ENCODE measurements at places on chromosomes 12 and 14.

DNA sequence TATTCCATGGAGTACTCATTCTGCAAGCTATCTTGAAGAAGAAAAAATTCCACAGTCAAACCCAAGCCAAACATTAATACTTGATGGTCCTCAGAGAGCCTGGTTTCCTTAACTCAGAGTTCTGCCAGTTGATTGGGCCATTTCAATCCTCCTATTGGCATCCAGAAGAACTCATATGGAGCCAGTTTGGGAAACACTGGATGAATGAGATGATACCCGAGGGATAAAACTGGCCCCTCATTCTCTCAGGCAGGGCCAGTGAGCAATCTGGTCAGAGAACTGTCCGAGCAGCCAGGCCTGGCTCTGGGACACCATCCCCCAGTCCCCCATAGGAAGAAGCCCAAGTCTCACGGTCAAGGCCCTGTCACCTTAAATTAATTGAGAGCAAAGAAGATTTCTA lies 48.8 kb downstream of the NUAK1 start:
- DNase-seq, result no peak

- peak; percentile 84 for DNase-seq
Measured at GRCh38 chr12:57865084-57865751, 18.7 kb upstream of the CTDSP2 start.

- no peak for DNase-seq
Measured at GRCh38 chr12:40170593-40170992, 54.2 kb upstream of the LRRK2 start.

DNA sequence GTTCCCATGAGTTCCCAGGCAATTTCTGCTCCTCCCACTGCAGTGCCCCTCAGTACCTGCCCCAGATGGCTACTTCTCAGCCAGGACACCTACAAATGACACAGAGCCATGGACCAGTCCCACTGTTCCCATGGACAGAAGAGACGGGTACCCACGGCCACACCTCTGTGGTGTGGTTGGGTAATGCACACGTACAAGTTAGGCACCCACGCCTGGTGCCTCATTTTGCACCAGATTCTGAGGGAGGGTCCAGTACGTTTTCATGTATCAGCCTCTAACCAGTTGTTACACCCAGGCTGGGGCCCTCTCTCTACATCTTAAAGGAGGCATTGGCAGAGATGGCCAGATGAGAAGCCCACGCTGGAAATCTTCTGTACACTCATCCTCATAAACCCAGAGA lies 114.0 kb downstream of the DICER1 start:
- no peak for DNase-seq

GRCh38 chr12:88810806-88811205 lies 230.5 kb upstream of the KITLG start:
- DNase-seq, result no peak

DNA sequence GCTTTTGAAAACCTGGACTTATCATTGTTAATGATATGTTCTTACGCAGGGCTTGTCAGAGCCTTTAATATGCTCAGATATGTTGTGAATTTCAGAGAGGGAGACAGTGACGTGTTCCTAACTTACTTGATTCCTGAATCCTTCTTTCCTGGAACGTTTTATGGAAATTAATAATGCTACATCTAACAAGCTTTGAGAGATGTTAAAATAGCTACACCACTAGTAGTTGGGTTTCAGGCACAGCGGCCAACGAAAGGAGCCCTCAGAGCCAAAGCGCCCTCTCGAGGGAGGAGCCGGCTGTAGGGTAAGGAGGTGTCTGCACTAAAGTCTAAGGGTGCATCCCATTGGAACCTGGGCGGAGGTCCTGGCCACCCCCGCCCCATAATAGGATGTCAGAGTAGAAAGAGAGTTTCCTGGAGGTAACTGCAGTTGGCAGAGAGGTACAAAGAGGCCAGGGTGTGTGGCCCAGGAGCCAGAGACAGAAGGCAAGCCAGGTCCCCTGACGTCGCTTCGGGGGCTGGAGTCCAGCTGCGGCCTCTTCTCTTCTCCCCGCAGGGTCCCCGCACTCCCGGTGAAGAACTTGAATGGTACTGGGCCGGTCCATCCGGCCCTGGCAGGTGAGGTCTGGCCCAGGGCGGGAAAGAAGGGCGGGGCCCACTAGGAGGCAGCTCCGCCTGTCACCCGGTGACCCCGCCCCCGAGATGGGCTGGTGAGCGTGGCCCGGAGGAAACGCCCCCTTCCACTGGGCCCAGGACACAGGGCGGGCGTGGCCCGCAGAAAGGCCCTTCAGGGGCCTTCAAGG lies 36.3 kb downstream of the DTX1 start:
- DNase-seq, result peak; percentile 46

- no peak for DNase-seq
Measured at GRCh38 chr14:52583544-52583943, 30.9 kb downstream of the GPR137C start.

- DNase-seq, result no peak
Measured at GRCh38 chr12:40181490-40181889, 43.3 kb upstream of the LRRK2 start.
